ENCODE measurements at places on chromosomes 3 and 15.

DNA sequence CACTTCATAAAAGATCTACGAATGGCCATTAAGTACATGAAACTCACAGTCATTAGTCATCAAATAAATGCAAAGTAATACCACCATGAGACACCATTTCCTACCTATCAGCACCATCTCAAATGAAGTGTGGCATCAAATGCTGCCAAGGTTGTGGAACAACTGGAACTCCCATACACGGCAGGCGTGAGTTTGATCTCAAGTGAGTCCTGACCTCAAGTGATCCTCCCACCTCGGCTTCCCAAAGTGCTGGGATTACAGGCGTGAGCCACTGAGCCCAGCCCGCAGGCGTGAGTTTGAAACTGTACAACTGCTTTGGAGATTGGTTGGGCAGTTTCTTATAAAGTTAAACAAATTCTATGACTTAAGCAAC, 28.8 kb upstream of the HDAC11 start:
- DNase-seq = peak; percentile 12

DNA sequence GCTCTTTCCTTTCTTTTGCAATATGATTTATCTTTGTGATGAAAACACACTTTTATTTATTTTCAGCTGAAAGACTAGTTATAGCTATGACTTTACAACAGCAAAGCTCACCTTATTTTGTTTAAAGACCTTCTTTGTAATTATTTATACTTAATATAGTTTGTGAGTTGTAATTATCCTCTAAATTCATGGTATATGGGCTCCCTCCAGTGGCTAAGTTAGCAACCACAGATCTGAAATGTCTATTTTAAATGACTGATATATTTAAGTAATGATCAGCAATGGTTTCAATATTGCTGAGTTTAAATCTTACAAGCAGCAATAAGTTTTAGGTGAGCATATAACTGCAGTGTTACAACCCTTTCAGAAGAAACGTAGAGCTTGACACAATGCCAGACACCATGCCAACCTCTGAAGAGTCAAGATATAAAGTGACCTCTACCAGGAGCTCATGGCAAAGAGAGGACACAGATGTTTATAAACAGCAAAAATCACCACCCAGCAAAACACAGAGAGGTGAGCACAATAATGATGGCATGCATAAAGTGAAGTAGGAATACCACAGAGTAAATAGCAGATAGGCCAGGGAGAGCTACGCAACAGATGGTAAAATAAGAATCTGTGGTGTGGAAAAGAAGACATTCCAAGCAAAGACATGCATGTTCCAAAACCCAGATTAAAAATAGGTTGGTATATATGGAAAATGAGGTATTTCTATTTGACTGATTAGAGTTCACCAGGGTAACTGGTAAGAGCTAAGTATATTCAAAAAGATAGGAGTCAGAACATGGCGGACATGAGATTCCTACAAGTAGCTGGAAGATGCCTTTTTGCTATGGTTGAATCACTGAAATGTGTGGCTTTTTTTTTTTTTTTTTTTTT, 143.7 kb upstream of the ZNF385D start:
- DNase-seq = peak; percentile 14

DNA sequence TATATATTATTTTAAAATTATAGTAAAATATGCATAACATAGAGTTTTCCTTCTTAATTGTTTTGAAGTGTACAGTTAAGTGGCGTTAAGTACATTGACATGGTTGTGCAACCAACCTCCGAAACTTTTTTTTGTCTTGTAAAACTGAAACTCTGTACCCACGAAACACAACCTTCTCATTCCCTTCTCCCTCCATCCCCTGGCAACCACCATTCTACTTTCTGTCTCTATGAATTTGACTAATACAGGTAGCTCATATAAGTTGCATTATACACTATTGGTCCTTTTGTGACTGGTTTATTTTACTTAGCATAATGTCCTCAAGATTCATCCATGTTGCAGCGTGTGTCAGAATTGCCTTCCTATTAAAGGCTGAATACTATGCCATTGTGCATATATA, 179.4 kb downstream of the SATB1 start:
- no peak for DNase-seq

DNA sequence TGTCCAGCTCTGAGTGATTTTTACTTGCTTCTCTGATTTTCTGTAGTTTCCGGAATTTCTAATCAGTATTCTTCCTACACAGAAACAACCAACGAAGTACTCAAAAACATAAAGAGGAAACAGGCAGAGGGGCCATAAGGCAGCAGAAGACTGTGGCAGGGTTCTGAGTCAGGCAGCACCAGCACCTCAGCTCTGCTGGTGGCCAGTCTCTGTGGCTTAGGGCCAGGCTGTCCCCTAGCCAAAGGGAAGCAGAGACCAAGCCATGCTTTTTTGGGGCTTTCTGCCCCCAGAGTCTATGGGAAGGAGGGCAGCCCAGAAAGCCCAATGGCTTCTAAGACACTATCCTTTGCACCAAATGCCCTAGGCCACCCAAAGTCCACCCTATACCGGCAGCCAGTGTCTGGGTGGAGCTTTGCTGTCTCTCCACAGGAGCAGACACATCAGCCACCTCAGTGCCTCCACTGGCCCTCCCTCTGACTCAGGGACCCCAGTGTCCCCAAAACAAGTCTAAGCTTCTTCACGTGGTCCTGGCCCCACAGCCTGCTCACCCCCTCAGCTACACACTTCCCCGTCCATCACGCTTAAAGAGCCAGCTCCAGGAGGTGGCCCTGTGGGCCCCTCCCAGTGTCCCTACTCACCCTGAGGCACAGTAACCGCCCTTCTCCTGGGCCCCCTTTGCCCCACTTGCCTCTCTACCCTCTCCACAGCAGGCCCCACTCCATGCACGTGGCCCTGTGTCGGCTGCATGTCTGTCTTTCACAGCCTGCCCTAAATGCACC, 46.2 kb downstream of the CCDC12 start:
- no peak for DNase-seq

DNA sequence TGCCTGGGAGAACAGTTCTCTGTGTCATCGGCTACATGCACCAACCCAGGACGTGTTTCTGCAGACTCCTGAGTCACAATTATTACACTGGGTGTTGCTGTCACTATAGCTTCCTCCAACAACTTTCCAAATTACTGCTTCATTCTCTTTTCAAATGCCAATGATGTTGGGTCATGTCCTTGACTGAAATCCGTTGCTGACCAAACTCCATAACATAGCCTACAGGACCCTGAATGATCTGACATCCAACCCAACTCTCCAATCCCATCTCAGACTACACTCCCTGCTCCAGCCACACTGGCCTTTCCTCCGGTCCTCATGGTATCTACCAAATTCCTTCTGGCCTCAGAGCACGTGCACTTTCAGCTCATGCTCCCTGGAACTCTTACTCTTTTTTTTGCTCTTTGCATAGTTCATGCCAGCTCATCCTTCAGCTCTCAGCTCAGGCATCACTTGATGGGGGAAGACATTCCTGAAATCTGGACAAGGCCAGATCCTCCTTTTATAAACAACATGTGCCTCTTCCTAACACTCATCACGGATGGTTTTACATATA, 108.8 kb upstream of the PTPRG start:
- peak; percentile 23 for DNase-seq

GRCh38 chr15:76253691-76254473, 57.4 kb downstream of the ETFA start:
- DNase-seq = no peak

DNA sequence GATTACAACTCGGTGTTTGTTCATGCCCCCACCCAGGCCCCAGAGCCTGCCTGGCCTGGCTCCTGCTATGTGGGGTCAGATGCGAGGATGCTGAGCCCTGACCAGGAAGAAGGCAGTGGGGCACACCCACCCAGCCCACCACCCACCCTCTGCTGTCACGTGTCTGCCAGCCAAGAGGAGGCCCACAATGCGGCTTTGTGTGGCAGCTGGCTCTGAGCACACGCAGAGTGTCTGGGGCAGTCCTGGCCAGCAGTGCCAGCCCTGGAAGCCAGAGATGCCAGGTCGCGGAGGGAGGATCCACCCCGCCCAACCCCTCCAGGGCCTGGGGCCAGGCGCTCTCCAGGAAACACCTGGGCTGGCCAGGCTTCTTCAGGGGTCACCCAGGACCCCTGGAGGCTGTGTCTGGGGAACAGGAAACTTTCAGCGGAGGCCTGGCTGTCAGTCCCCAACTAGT, 26.4 kb upstream of the KLF13 start:
- no peak for DNase-seq

DNA sequence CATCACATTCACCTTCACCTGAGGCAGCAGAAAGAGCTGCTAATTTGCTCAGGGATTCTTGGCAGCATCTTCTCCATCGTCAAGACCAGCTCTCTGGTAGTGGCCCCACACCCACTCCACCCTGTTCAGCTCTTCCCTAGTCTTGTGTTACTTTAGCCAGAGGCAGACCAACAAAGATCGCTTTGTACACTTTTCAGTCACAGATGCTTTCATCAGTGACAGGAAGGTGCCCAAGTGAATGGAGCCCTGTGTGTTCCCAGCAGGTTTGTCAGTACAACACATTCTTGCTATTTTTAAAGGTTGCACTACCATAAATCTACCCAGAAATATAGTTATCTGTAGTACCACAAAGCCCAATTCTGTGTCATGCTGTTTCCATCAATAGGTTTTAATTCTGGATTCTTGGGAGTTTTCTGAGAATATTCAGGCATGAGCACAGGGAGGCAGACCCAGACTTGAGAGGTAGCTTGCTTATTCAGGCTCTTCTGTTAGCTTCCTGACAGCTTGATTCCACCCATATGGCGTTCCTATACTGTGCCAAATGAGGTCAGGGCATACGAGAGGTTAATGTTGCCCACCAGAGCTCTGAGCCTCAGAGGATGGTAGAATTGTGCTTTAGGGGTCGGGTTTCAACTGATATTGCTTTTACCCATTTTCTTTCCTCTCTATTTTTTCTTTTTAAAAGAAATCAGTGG, 109.8 kb upstream of the MANF start:
- no peak for DNase-seq

- no peak for DNase-seq
Observed at GRCh38 chr3:4151859-4152258, 151.3 kb upstream of the SETMAR start.

DNA sequence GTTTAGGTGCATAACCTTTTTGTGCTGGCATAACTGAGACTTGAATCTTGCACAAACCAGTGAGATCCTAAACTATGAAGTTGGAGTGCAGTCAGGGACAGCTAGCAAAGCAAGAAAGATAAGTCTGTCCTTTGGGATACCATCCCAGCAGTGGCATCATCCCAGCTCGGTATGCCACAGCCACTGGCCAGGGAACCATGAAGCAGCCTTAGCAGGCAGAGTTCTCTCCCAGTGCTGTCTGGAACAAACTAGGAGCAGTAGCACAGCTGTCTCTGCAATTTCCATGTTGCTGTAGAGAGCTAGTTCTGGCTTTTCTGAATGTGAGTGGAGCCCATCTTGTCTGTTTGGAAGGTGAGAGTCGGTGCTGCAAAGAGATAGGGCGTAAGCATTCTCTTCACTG, 130.3 kb downstream of the DTWD1 start:
- no peak for DNase-seq

DNA sequence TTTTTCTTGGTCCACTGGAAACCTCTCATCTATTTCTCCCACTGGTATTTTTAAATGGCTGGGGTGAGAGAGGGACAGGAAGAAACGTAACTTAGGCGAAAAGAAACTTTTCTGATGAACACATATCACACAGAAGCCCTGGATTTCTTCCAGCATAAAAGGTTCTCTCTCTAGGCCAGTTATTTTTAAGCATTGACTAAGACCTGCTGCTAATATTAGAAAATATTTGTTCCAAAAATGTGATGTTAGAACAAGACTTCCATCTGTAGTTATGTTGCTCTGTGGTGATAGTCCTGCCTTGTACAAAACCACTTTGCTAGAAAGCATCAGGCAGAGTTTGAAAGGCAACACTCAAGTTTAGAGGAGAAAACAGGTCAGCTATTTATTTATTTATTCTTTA, 537.7 kb downstream of the MCTP2 start:
- DNase-seq = no peak

- DNase-seq = no peak
Observed at GRCh38 chr3:2097641-2098191, 950 bp upstream of the CNTN4 start.

GRCh38 chr3:111588527-111588926, 6.6 kb downstream of the ZBED2 start:
- DNase-seq = no peak

- DNase-seq = peak; percentile 71
Observed at GRCh38 chr15:40340740-40341400, at the start of gene CCDC9B. Gene CCDC9B, minus strand, starts transcription at chr15:40340939. Its CDS starts 120 bp downstream, at chr15:40340819.

DNA sequence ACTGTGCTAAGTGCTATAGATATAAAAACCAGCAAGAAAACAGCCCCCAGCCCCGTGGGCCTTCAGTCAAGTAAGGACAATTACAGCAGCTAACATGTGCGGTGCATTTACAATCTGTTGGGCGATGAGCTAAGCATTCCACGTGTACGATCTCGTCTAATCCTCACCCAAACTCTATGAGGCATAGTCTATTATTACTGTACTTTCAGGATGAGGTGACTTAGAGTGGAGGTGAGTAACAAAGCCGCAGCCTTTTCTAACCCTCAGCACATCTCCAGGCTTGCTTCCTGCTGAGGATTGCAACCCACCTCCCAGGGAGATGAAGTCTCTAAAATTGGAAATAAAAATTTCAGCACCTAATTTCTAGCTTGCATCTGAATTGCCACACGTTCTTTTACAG, 53.2 kb upstream of the MCF2L2 start:
- DNase-seq = peak; percentile 64

DNA sequence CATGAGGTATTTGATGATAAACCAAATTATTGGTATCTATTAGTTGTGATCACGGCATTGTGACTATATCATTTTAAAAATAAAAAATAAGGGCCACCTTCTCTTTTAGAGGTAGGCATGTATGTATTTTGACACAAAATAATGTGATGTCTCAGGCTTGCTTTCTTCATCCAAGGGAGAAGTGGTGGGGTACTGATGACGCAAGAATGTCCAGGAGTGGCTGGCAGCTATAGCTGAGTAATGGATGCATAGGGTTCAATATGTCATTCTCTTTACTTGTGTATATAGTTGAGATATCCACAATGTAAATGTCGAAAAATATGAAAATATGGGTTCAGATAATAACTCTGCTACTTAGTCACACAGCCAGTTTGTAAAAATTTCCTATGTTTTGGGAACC, 46.8 kb upstream of the NSMCE3 start:
- DNase-seq = no peak

DNA sequence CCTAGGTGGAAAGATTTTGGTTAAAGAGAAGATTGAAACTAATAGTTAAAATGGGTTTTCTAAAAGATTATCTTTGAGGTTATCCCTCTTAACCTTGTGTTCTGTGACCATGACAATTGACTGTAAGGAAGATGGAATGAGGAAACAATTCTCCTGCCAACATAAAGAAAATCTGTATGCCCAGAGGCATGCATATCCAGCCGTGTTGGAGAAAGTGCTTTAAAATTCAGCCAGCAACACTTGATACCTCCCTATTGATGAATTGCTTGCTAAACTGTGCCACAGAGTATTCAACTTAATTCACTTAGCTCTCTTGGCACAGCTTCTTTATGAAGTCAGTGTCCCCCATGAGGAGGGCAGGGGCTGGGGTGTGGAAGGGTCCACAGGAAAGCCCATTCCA, 203.5 kb downstream of the UBE2E2 start:
- no peak for DNase-seq

DNA sequence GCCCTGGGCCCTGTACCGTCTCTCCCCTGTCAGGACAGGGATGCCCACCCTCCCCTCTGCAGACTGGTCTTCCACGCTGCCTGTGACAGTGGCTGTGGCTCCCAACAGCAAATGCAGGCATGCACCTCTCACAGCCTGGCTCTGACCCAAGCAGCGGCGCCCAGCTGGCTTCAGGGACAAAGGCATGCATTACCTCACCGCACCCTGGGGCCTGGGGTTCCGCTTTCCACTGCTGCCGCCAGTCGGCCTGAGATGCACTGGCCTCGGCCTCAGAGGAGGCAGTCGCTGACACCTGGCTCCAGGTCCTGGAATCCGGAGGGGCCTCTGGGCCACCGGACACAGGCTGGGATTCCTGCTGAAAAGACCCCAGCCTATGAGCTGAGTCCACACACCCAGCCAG, 70.3 kb downstream of the SCN5A start:
- DNase-seq = no peak

All from RCC 7860 (cell line).